ENCODE measurements at places on chromosomes 2 and 18. TPM values are rescaled to one million over a fixed set of nuclear protein-coding genes. Genes with fewer than 3 reads are reported as not detected.

- no peak for DNase-seq
Measured at GRCh38 chr2:126614524-126615227, 41.3 kb upstream of the GYPC start.

- DNase-seq: no peak
Measured at GRCh38 chr2:128325611-128326181, 7.0 kb upstream of the HS6ST1 start.

DNA sequence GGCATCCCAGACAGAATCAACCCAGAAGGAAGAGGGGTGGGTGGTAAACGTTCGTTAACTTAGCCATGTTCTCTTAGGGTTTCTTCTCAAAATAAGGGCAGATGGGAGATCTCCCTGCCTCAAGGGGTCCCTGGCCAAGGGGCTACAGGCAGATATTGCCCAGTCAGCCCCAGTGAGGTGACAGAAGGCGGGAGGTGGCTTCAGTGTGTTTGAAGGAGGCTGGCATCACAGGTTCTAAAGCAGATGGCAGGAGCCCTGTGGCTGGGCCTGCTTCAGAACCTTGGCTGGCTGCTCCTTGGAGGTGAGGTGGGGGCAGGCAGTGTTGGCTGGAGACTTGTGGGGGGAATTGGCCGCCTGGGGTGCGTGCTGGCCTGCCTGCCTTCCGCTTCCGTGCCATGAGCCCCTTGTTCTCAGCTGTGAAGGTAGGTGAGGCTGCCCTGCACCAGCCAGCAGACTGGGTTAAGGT is 23.5 kb downstream of the HPCAL1 start:
- DNase-seq: no peak

- no peak for DNase-seq
Measured at GRCh38 chr18:35620765-35621164, 39.2 kb downstream of the GALNT1 start.

DNA sequence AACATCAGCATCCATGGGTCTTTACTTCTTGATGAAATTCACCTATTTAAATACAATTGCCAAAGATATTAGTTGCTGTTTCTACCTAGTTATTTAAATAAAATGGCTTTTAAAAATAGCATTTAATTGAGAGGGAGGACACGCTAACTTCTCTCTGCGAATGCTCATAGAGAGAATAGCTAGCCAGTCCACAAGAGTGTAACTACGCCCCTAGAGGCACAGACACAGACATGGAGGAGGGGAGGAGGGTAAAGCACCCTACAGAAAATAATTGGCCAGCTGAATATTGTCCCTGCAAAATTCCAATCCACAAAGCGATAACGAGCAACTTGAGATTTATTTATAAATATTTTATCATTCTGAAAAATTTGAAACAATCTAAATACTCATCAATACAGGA is 97.0 kb upstream of the PAPOLG start:
- no peak for DNase-seq

- no peak for DNase-seq
Measured at GRCh38 chr2:172736424-172737174, 954 bp downstream of the RAPGEF4 start.

- no peak for DNase-seq
Measured at GRCh38 chr18:70500748-70501147, 211.9 kb downstream of the SOCS6 start.

DNA sequence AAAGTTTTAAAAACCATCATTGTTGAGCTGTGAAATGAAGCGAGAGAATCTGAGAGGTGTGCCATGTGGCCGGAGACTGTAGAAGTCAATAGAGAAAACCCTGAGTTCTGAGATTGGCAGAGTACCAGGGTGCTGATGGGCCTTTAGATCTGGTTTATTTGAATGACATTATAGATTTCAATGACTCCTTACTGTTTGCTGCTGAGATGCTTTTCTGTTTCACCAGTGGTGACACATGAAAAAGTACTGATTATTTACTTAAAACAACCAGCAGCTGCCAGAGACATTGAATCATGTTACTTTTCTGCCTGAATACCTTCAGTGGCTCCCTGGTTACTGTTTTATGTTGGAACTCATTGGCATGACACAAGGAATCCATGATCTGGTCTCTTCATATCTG is 602.7 kb upstream of the ZNF804A start:
- DNase-seq: no peak

GRCh38 chr2:207617011-207617671 is 8.1 kb downstream of the METTL21A start:
- DNase-seq: no peak

GRCh38 chr18:11310476-11311086 is 161.2 kb upstream of the PIEZO2 start:
- no peak for DNase-seq

Gene FBLN7
- polyA plus RNA-seq: not detected

Gene DQX1
- polyA plus RNA-seq: not detected

Gene GALR1
- polyA plus RNA-seq: not detected

Gene GALNT13
- not detected for polyA plus RNA-seq

Gene MRPL53
- 83.8 TPM for polyA plus RNA-seq

Gene TFCP2L1
- 0.02 TPM for polyA plus RNA-seq

Gene ALS2
- polyA plus RNA-seq: 6.5 TPM

Measured in immature natural killer cell (primary cell).